ENCODE measurements at places on chromosomes 12 and 14. TPM values are rescaled to one million over a fixed set of nuclear protein-coding genes. Genes with fewer than 3 reads are reported as not detected.

DNA sequence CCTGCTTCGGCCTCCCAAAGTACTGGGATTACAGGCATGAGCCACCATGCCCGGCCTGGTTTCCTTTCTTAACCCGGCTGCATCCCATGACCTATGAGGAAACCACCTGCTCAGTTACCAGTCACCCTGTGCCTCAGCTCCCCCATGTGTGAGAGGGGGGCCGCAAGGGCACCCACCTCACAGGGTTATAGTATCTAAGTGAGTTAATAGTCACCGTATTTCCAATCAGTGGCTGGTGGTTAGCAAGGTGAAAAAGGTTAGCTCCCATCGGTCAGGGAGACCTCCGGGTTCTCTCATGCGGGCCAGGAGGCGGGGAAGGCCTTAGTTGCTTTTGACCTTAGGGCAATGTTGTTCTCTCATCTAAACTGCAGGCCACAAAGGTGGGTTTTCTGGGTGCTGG, 6.7 kb downstream of the LRP1 start:
- H3K27ac ChIP-seq: no peak overlapping the region
- H3K4me3 ChIP-seq: no peak overlapping the region

The KCNA5 gene
- not detected for total RNA-seq

DNA sequence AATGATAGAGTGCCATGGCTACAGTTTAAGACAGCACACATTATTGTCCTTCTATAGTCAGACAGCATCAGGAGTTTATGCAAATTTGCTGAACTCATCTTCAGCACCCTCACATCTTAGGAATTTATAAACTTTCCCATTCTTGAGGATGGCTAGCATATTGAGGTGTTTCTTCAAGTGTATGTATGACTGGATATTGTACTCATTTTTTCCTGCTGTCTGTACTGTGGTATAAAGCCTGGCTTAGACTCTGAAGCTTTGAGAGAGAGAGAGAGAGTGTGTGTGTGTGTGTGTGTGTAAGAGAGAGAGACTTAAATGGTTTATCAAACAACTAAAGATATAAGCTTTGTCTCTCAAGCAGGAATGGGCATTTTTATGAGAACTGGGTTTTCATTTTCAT, 161.6 kb downstream of the PIK3C2G start:
- H3K4me3 ChIP-seq: no peak overlapping the region
- H3K4me1 ChIP-seq: peaks cover 16% of the 10 kb centered on the region
- H3K36me3 ChIP-seq: no peaks in the 10 kb centered on the region
- H3K27me3 ChIP-seq: no peaks in the 10 kb centered on the region

The RPGRIP1 gene
- total RNA-seq: not detected

- no peaks in the 10 kb centered on the region for H3K4me1 ChIP-seq
- H3K36me3 ChIP-seq: no peaks in the 10 kb centered on the region
- DNase-seq: no peak
- no peak overlapping the region for H3K4me3 ChIP-seq
These were observed 12.4 kb upstream of the ACOT1 start for GRCh38 chr14:73524493-73524892.

DNA sequence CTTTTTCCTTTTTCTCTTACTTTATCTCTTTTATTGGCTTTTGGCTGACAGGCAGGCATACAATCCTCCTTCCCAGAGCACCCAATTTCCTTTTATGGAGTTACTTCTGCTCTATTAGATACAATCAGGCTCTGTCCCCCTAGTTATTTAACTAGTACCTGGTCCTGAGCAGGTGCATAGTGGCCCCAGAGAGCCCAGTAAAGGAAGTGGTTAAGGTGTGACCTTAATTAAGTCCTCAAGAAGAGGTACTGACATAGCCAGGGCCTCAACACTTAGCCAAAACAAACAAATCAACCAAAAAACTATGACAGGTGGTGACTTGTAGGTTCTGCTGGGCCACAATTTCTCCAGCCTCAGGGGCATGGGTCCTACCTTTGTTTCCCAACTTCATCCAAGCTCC, 82.9 kb downstream of the CCDC60 start:
- no peak for DNase-seq
- H3K36me3 ChIP-seq: no peaks in the 10 kb centered on the region
- no peak overlapping the region for H3K27ac ChIP-seq
- no peaks in the 10 kb centered on the region for H3K27me3 ChIP-seq
- no peak overlapping the region for H3K4me3 ChIP-seq

The POTEM gene
- not detected for total RNA-seq

- no peak for DNase-seq
- H3K27ac ChIP-seq: no peak overlapping the region
- H3K4me1 ChIP-seq: no peaks in the 10 kb centered on the region
- no peaks in the 10 kb centered on the region for H3K36me3 ChIP-seq
- no peak overlapping the region for H3K4me3 ChIP-seq
- H3K27me3 ChIP-seq: no peaks in the 10 kb centered on the region
These were observed 43.9 kb downstream of the PPP4R3A start for GRCh38 chr14:91466192-91466591.

The CDK2 gene
- total RNA-seq: 20.5 TPM

The FAM90A1 gene
- total RNA-seq: 0.54 TPM
